ENCODE measurements at places on chromosomes 16 and 17.

DNA sequence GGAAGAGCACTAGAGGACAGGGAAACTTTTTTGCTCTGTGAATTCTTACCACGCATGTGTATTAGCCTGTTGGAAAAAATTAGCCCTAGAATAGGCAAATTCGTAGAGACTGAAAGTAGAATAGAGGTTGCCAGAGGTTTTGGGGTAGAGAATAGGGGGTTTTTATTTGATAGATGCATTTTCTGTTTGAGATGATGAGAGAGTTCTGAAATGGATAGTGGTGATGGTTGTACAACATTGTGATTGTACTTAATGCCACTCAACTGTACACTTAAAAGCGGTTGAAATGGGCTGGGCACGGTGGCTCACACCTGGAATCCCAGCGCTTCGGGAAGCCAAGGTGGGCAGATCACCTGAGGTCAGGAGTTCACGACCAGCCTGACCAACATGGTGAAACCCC, 8.0 kb upstream of the DOC2B start:
- no peak for DNase-seq

DNA sequence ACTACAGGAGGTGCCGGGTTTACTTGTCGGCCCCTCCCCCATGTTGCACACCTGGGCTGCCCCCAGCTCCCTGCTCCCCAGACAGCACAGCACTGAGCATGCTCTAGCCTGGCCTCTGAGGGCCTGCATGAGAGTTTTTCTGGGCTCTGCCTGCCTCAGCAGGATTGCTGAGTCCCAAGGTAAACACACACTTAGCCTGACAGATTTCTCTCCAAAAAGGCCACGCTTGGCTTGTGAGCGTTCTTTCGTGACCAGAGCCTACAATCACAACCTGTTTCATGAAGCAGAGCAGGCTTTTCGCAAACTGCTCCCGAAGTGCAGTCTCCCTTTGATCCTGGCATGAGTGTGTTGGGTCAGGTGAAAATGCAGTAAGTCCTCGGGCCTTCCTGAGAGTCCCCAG, 9.8 kb upstream of the CD300E start:
- DNase-seq, result no peak

DNA sequence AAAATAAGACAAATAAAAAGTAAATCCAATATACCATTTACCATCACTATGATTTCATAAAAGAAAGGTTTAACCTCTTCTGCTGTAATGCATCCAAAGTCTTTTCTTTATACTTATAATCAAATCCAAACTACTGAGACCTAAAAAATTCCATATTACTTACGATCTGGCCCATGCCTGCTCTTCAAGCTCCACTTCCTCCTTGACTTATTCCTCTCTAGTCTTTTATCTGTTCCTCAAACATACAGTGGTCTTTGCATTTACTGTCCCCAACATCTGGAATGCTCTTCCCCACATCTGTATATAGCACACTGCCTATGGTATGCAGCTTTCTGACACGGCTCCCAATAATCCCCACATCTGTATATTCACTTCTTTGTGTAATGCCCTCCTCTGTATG, 33.8 kb downstream of the PCTP start:
- no peak for DNase-seq

- DNase-seq, result no peak
Measured at GRCh38 chr16:66651965-66652364, 44.6 kb downstream of the CMTM4 start.

- no peak for DNase-seq
Measured at GRCh38 chr17:2608350-2608913, 15.0 kb downstream of the PAFAH1B1 start.

DNA sequence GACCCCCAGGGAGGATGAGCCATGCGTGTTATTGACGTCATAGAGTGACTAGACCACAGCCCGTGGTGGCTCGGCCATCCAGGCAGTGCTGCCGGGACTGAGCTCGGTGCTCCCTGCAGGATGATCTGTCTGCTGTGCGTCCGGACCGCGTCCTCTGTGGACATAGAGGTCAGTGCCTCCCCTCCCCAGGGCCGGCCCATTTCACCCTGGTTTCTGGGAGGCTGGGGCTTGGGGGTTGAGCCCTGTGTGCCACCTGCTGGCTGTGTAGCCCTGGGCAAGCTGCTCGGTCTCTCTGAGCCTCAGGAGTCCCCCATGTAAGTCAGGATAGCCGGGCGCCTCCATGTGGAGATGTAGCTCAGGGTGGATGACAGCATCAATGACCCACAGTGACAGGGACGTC, 8.3 kb downstream of the TSC2 start:
- peak; percentile 32 for DNase-seq

- no peak for DNase-seq
Measured at GRCh38 chr16:23006380-23006779, 142.9 kb downstream of the USP31 start.

- no peak for DNase-seq
Measured at GRCh38 chr17:75348386-75349012, 57.0 kb downstream of the GRB2 start.

DNA sequence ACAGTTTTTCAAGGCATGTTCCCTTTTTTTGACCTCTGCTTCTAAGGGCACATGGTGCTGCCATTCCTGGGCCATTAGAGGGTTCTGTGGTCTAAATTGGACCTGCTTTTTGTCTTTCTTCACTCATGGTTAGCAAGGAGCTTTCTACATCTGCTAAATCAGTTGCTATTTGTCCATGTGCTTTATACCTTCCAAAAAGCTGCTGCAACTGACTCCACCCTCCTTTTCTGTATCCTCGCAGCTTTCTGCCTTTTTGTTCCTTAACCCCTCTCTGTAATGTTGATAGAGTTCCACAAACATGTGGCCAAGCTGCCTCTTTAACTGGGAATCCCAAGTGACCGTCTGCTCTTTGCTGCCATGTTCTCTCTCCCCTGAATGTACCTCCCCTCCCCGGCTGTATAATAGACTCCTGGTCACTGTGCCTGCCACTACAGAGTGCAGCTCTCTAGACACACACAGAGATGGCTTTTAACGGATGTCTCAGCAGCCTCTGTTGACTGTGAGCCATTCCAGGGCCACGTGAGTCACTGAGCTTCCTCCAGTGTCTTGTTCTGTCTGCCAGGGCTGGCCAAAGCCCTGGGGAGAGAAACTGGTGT, 57.4 kb upstream of the TEKT3 start:
- peak; percentile 72 for DNase-seq

GRCh38 chr16:8892101-8892575, 10.0 kb downstream of the LITAFD start:
- DNase-seq, result no peak
